ENCODE measurements at places on chromosomes 2 and 18.

DNA sequence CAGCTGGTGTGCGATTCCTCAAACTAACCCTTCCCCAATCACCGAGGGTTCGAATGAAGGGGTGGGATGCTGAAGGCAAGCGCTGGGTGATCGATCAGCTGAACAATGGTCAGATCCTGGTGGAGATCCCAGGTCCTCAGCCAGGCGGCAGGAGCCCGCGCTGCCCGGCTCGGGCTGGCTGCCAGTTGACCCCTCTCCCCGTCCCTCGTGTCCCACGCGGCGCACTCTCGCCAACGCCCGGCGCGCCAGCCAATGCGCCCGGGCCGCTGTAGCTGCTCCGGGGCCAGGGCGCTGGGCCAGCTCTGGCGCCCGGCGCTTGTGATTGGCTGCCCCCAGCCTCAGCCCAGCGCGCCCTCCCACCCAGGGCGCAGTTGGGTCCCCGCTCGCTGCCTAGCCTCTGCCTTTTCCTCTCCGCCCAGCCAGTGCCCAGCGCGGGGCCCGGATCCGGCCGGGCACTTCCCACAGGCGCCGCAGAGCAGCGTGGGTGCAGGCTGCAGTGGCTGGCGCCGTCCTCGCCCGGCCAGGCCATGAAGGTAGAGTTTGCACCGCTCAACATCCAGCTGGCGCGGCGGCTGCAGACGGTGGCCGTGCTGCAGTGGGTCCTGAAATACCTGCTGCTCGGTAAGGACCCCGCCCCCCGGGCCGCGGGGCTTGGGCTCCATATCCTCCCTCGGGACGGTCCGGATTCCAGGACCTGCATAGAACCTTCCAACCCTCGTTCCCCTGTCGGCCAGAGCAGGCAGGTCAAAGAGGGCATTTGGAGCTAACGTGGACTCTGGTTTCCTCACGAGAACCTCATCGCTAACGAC lies at the start of gene MOGAT1:
MOGAT1 (plus strand) TSS at position 400 of the 809 bp plus-strand sequence; CDS start at position 528, 128 bp downstream.
- DNase-seq, result no peak

DNA sequence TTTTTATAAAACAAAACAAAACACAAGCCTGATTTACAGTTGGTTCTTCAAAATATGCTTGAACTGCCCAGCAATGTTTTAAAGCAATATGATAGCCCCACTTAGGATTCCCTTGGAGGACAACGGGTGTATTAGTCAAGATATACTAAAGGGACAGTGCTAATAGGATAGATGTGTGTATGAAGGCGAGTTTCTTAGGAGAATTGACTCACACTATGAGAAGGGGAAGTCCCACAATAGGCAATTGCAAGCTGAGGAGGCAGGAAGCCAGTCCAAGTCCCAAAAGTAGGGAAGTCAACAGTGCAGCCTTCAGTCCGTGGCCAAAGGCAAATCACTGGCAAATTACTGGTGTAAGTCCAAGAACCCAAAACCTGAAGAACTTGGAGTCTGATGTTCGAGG lies 167.9 kb downstream of the CBLN2 start:
- no peak for DNase-seq

DNA sequence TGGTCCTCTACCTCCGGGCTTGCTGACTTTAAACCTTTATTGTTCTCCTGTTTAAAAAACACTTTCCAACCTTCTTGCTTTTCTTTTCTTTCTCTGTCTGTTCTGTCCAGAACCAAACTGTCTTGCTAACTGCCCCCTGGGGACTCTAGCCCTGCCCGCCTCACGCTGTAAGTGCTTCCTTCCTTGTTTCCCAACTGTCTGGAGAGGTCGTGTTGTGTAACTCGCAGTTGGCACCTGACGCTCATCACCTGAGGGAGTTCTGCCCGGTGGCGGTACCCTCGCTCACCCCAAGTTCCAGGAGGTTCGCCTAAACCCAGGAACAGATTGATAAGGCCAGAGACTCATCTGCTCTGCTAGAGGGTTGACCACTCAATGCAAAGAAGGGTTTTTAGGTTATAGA lies 123.4 kb downstream of the MTCL1 start:
- no peak for DNase-seq

DNA sequence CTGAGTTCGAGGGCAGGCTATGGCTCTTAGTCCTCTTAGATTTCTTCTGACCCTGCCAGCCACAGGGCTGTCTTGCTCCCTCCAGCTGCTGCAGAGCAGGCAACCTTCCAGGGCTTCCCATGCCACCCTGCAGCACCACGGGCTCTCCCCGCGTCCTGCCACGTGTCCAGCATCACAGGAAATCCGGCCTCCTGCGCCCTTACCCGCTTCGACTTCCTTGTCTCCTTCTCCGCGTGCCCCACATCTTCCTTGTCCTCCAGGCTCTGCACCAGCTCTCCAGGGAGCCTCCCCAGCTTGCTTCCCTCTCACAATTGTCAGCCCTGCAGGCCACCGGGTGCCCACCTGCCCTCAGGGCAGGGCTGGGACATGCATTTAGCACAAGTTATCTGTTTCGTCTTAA lies 253.5 kb downstream of the DCDC2C start:
- no peak for DNase-seq

GRCh38 chr2:80016171-80016570 lies 288.4 kb downstream of the LRRTM1 start:
- DNase-seq, result no peak

GRCh38 chr2:11537951-11538350 lies 4.1 kb downstream of the GREB1 start:
- DNase-seq, result no peak

DNA sequence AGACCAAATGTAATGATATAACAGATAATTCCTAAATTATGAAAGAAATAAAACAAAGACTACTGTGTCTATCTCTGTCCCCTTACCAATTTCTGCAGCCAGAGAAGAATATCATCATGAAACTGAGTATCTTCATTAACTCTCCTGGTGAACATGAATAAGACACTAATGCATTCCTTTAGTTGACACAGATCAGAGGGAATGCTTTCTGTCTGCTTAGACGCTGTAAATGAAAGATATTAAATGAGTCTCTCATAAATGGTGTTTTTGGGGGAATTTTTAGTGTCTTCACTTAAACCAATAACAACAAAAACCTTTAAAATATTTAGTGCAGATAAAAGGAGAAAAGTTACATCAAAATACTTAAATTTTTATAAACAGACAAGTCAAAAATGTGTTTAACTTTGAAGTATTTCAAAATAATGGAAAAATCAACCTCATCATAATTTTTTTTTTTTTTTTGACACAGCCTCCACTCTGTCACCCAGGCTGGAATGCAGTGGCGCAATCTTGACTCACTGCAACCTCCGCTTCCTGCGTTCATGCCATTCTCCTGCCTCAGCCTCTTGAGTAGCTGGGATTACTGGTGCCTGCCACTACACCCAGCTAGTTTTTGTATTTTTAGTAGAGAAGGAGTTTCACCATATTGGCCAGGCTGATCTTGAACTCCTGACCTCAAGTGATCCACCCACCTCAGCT lies 16.0 kb downstream of the EPG5 start:
- no peak for DNase-seq

DNA sequence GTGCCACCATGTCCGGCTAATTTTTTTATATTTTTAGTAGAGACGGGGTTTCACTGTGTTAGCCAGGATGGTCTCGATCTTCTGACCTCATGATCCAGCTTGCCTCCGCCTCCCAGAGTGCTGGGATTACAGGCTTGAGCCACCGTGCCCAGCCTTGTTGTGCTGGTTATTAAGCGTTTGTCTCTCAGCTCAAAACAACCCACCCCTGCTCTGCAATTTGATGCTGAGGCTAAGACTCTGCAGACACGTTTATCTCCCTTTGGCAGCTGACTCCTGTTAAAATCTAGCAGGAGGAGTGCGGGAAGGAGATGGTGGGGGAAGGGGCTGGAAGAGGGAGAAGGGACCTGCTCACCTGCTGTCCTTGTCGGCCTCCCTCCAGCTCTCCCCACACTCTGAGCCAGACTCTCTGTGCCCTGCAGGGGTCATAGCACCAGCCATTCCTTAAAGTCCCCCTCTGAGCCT lies 29.9 kb upstream of the IMPA2 start:
- no peak for DNase-seq

DNA sequence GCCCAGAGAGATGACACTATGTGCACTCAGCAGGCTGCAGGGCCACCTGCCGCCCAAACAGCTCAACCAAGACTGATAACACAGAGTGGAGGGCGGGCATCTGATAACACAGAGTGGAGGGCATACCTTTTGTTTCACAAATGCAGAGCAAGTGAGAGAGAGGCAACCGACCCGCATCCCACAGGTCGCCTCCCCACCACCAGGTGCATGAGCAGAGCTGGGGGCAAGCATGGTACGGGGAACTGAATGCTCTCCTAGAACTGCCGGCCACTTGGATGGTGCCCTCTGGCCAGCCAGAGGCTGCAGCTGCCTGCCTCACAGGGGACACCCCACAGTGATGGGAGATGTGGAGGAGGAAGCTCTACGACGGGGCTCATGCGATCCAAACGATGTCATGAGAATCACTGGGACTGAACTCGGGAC lies 49.5 kb downstream of the ANO7 start:
- DNase-seq, result no peak

DNA sequence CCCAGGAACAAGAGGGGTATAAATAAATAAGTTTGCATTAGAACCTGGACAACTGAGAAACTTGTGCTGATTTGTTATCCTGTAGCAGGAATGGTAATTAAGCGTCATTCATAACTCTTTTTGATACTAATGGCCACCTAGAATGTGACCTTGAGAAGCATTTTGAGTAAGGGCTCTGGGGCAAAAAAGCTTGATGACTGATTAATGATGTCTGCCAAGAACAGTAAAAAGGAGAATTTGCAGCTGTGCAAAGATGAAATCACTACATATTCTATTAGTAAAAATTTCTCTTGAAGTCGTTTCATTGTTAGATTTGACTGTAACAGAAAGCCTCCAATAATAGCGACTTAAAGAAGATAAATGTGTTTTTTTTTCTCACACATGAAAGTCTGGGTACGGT lies 157.7 kb downstream of the PRKCE start:
- no peak for DNase-seq

DNA sequence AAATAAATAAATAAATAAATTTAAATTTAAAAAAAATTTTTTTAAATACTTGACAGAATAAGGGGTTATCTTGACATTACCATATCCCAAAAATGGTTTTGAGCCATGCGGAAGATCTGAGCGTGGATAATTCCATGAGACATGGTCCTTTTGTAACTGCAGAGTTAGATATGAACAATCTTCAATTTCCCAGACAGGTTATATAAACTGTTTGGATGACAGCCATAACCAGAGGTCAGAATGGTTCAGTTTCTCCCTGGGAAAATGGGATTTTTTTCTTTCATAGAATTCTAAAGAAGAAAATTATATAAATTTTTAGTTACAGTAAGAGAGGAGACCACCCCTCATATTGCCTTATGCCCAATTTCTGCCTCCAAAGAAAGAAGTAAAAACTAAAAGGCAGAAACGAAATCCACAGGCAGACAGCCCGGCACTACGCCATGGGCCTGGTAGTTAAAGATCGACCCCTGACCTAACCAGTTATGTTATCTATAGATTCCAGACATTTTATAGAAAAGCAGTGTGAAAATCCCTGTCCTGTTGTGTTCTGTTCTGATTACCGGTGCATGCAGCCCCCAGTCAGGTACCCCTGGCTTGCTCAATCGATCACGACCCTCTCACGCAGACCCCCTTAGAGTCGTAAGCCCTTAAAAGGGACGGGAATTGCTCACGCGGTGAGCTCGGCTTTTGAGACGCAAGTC lies 3.0 kb downstream of the GALM start:
- no peak for DNase-seq

DNA sequence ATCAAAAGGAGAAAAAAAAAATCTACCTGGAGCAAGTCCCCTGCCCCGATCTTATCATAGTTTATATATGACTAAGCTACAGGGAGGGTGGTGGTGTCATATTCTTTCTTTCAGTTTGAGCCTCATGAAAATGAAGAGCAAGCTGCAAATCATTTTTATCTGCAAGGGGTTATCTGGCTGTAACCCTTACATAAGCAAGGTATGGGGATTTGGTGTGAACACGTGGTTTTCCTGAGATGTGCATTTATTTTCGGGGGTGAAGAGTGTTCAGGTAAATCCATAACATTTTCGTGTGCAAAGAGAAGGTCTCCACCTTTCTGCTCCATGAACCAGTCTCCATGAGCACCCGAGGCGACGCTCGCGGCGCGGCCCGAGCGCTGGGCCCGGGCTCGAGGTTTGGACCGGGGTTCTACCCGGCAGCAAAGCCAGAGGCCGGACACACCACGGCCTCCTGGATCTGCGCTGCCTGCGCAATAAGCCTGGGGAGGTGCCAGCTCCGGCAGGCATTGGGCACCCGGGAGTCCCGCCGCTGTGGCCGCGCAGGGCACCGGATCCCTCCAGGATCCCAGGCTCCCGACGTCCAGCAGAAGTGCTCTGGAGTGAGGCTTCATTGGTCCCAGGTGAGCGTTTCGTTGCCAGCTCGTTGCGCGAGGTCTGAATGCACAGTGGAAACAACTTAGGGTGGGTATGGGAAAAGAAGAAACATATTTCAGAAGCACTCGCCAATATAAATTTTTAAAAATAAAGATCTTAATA lies 36.1 kb upstream of the GPD2 start:
- no peak for DNase-seq

DNA sequence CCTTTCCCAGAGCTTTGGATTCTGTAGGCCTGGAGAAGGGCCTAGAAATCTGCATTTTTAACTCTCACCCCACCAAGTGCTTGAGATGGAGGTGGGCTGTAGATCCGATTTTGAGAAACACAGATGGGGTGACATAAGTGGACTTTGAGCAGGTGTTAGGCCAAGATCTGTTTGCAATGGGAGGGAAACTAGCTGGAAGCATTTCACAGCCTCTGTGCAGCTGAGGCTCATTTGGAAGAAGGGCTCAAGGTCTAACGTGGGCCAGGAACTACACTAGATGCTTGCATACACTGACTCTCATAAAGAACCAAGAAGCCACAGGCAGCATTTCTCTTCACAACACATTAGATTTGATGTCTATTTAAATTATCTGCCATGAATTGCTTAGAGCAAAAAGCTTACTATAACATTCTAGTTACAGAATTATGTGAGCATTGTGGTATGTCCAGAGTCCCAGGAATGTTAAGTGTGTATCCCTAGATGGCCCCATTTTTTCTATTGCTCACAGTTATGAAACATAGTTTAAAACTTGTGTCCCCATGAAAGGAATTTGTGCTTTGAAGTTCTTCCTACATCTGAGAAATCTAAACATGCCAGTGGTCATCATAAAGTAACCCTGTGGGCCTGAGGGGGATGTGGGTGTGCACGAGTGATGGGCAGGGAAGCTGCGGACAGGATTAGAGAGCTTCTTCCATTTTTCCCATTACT lies 77.2 kb downstream of the CD28 start:
- no peak for DNase-seq

- DNase-seq, result no peak
Observed at GRCh38 chr2:239768031-239768790, 256.9 kb downstream of the NDUFA10 start.

GRCh38 chr2:45851576-45852304 lies 200.3 kb downstream of the PRKCE start:
- DNase-seq, result no peak
